ENCODE measurements at places on chromosomes 5 and 9.

DNA sequence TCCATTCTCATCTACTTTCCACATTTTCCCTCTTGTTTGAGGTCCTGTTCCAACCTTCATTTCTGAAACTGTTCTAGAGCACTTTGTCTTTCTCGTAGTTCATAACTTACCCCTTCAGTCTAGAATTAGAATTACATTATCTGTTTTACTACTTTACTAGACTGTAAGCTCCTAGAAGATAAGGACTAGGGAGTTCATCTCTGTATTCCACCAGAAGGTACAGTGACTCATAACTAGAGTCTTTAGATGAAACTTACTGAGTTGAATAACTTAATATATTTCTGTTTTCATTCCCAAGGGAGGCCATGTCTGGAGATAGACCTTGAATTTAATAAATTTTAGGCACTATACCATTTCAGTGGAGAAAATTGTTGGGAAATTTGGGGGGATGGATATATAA is 38.7 kb downstream of the G3BP1 start:
- peak; percentile 33 for DNase-seq

DNA sequence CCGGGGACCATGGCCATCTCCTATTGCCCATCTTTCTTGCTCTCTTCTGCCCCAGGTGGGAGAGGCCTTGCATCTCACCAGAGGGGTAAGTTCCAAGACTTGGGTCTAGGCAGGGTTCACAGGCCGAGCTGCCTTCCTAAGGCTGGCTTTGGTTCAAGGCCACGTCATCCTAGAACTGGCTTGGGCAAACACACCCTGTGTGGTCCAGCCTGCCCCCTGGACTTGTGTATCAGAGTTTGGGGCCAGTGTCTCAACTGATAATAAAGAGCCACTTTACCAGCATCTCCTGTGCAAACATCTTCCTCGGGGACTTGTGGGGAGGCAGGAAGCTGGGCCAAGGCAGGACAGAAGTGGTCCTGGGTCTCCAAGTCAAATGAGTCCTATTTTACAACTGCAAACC is 17.8 kb downstream of the BOD1 start:
- no peak for DNase-seq

DNA sequence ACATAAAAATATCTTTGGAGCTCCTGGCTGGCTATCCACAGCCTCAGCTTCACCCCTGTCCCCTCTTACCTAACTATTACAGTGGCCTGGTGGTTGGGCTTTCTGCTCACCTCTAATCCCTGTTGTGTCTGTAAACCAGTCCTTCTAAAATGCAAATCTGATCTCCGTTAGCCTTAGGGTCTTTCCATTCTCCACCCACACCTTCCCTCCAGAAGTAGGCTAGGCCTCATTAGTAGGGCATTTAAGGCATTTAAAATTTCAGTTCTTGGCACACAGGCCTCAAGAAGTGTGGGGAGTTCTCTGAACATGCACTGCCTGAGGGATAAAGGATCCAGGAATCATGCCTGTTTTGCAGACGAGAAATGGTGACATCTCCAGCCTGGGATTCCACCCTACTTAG is 26.4 kb upstream of the STC2 start:
- DNase-seq, result no peak

DNA sequence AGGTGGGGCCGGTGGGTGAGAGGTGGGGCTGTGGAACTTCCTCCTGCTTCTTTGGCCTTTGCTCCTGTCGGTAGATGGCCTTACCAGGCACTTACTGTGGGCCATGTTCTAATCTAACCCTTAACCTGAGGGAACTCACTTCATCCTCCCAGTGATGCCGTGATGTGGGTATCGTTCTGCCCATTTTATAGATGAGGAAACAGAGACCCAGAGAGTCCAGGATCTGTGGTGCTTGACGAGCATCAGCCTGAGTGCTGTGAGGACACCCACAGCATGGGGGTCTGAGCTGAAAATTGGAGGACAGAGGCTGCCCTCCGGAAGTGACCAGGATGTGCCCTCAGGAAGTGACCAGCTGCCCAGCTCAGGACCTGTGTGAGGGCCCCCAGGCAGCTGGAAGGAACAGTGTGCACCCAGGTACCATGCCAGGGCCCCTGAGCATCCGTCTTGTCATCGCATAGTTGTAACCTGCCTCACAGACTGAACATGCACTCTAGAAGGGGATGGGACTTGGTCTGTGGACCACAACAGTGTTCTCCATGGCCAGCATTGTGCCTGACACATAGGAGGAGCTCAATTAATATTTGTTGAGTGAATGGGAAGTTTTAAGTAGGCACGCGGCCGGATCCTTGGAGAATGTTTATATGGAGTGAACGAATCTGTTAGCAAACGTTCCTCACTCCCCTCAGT is 8.5 kb downstream of the NEK6 start:
- peak; percentile 56 for DNase-seq

DNA sequence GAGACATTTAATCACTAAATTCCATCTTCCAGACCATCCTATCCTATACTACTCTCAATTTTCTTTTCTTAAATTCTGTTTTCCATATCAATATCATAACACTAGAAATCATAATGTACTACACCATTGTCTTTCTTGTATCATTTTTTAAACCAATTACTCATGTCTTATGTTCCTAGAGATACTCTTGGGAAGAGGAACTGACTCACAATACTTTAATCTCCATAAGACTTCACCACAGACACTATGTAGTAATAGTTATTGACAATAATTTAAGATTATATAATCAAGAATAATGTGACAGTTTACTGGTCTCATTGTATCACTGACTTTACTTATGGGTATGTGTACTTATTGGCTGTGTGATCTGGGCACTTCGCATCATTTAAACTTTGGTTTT is 43.8 kb downstream of the PCDHGC5 start:
- DNase-seq, result no peak

DNA sequence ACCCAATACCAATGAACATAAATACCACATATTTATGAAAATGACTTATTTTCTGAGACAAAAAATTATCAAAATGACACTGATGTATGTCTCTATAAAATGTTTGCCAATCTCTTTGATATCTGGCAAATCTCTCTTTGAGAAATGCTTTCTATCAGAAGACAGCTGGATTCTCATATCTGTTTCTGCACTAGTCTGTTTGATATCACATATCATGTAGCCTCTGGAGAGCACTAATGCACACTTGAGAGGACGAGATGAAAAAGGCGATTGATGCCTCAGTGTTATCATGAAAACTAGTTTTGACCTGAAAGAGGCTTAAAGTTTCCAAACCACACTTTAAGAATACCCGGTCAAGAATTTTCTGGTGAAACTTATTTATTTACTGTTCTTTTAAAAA is 29.1 kb upstream of the ANKRD55 start:
- DNase-seq, result no peak

DNA sequence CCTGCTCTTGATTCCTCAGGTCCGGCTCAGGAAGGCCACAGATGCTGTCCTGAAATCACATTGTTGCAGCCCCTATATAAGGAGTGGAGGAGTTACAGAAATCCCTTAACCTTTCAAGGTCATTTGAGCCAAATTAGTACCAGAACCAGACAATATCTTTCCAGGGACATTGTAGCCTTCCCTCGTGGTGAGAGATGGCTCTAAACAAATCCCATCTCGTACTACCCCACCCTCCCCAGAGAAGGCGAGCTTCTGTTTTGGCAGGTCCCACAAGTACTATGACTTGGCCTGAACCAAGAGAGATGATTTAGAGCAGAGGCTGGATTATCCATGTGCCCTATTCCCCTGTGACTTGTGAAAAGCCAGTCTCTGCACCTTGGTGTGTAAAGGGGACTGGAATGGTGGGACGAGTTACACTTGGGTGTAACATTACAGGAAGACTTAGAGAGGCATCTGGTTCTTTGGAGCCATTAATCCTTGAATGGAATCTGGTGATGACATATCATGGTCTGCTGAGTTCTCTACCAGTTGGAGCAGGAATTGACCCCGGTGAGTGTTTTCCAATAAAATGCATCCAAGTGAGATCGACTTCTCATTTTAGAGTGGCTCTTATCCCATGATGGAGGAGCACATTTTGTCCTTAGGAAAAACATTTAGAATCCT is at the start of gene FAM240B:
FAM240B (minus strand) TSS at position 51 of the 663 bp plus-strand sequence. CDS start 16,134 bp downstream, outside the sequence.
- no peak for DNase-seq

GRCh38 chr5:33755231-33755630 is 136.6 kb downstream of the ADAMTS12 start:
- DNase-seq, result peak; percentile 54

GRCh38 chr5:270340-270739 is 1.1 kb upstream of the PDCD6 start:
- no peak for DNase-seq

DNA sequence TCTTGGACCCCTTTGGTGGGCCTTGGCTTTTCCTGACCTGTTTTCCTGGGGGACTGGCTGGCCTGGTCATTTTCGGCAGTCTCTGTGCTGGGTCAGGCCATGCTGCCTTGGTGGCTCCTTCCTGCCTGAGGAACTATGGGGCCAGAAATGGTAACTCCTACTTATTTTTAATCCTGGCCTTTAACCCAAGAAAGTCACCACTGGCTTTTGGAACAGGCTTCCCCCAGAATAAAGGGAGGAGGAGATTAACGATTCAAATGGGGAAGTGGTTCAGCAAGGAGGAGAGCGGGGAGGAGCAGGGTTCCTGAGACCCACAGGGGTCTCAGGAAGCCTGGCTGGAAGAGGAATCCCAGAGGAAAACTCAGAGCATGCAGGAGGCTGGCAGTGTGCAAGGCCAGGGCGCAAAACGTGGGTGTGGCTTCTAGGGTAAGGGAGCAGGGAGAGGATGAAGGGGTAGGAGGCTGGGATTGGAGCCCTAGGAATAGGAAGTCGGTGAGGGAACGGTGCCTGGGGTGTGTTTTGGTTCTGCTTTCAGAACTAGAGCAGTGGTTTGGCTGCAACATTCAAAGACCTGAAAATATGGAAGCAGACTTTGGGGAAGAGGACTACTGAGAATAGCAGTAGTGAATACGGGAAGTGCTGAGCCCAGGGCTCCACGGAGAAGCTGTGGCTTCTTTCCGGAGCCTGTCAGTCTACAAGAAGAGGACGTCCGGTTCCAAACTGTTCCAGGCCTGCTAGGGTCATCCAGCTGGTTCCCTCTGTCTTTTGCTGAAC is 271.1 kb upstream of the KLF4 start:
- DNase-seq, result no peak

DNA sequence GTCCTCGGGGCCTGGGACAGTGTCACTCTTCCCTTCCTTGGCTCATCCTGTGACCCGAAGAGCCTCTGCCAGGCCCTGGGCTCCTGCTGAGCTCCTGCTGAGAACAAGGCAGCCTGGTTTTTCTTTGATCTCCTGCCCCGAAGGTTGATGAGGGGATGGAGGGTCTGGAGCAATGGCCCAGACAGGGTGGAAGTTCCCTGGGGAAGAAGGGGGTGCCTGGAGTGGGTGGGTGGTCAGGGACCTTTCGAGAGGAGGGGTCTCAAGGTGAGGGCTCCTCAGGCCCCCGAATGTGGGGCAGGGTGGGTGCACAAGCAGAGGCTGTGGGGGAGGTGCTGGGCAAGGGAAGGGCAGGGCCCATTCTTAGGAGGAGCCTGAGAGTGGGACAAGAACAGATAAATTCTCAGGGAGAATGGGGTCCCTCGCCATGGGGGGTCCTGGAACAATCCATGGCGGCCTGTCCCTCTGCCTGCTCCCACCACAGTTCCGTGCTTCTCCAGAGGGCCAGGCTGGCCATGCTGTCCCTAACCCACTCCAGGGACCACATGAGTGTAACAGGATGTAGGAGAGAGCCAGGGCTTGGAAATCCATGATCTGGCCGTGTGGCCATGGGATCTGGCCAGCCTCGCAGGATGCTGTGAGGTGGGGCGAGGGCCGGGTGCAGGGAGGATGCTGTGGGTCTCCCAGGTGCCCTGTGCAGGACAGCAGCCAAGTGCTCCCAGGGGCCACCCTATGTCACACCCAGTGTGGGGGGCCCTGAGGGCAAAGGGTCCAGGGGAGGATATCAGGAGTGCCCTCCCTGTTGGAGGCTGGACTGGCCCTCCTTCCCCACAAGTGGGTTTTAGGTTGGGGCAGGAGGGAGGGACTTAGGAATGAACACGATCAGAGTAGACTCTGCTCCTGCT is 128.5 kb upstream of the LPCAT1 start:
- no peak for DNase-seq

GRCh38 chr9:23736293-23736692 is 89.7 kb downstream of the ELAVL2 start:
- DNase-seq, result no peak

- DNase-seq, result no peak
Observed at GRCh38 chr9:119898316-119898715, 529.1 kb upstream of the BRINP1 start.

- DNase-seq, result no peak
Observed at GRCh38 chr5:125481506-125482465, 735.3 kb upstream of the ZNF608 start.

GRCh38 chr5:55276771-55277170 is 30.7 kb downstream of the DHX29 start:
- DNase-seq, result peak; percentile 6

GRCh38 chr9:114774524-114774923 is 31.3 kb downstream of the TNFSF15 start:
- no peak for DNase-seq

DNA sequence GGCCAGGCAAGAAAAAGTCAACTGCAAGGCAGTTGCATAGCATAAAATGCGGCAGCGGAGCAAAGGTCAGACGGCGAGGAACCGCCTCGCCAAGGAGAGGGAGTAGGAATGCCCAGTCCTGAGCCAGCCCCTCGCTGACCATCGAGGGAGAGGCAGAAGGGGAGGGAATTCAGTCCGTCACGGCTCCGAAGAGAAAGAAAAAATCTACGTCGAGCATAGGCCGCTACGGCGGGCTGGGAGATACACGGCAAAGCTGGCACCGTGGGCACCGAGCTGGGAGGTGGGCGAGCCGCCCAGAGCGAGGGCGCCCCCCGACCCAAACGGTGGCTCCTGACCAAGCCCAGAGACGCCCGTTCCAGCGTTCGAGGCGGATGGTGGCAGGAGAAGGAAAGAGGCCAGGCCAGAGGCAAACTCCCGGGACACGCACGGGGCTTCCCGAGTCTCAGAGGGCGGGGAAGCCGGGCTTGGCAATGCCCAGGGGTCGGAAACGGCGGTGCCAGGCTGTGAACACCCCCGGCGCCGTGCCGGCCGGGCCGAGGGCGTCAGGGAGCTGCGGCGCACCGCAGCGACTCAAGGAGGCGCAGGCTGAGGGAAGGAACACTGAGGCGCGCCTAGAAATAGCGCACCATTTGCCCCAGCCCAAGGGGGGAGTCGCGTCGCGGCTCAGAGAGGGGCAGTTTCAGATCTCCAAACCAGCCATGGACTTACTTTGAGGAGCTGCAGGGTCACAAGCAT is 518 bp downstream of the SPRY4 start:
- no peak for DNase-seq

DNA sequence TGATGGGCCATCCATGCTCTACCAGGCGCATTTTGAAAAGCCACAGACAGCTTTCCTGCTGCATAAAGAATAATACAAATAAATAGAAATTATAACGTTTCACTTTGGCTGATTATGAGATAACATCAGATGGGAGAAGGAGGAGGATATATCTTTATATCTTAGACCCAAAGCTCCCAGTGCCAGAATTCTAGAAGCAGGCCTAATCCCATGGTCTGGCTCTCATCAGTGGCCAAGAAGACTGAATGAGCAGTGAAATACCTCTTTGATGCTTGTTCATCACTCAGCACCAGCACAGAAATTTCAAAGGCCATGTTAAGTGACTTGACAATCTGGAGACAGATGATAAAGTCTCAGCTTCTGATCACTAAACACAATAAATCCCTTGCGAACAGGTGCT is 107.6 kb downstream of the PPP2R2B start:
- DNase-seq, result no peak

GRCh38 chr5:173094012-173094661 is 38.0 kb downstream of the CREBRF start:
- DNase-seq, result peak; percentile 87

All from fibroblast of skin of back (primary cell).